ENCODE measurements at places on chromosomes 7 and 10.

DNA sequence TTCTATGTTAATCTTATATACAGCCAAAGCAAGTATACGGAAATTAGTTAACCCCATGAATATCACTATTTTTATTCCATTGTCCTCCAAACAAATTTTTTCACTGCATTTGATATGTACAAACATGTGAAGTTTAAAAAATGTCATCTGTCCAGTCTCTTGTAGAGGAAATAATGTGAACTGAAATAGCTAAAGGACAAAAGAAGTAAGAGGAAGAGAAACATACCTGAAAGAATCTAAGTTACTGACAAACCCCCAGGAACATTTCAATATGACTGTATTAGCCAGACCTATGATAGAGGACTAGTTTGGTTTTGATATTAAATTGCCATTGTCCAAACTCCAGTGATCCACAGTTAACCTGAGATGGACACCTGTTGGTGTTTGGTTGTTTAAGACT lies 80.6 kb downstream of the NRCAM start:
- DNase-seq = no peak

DNA sequence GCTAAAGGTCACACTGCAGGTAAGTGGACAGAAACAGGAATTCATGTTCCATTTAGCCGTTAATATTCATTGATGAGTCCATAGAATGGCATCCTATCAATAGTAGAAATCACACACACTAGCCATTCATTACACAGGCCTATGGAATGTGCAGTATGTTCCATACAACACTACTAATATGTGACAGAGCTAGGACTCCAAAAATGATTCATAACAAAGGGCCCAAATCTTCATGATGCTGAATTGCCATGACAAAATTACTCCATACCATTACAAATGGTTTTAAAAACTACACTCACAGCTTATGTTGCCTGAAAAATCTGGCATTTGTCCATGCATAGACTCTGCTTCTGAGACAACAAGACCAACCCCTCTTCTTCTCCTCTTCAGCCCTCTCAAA lies 549.1 kb downstream of the XPNPEP1 start:
- no peak for DNase-seq

DNA sequence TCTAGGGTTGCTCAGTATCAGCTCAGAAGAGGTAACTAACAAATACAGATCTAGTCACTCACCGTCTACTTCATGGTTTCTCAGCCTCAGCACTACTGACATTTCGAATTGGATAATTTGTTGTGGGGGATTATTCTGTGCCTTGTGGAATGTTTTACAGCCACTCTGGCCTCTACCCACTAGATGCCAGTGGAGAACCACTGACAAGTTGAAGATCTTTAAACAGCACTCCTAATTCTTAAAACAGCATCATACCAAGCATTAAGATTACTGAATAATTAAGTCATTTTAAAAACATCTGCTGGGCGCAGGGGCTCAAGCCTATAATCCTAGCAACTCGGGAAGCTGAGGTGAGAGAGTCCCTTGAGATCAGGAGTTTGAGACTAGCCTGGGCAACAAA lies 82.6 kb downstream of the UPF2 start:
- no peak for DNase-seq

DNA sequence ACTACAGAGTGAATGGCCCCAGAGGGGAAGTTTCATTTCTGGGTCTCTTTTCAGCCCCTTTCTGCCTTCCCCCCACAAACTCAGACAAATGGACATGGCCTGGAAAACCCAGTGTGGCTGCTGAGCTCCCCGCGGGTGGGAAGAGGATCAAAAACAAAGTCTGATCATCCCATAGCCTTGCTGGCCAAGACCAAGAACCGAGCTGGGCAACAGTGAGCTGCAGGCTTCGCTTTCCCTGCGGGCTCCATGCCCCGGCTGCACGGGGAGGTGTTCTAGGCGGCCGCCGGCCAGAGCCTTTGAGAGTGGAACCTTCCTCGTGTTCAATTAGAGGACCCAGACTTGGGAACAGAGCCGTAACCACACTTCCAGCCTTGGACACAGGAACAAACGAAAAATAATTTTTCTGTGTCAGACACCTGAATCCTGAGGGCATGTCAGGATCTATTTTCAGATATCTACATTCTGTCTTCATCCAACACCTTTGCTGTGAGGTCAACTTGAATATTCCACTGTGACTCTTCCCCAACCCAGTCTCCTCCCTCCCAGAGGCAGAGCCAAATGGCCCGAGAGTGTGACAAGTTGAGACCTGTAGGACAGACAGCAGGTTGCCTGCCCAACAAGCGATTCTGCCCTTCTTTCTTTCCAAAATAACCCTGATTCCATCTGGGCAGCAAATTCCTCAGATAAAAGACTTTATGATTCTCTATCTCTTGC lies 26.0 kb downstream of the WDR86 start:
- DNase-seq = no peak

GRCh38 chr10:74612195-74612594 lies 214.2 kb upstream of the KAT6B start:
- DNase-seq = no peak

- DNase-seq = no peak
Observed at GRCh38 chr10:107144490-107144889, 20.0 kb downstream of the SORCS1 start.

DNA sequence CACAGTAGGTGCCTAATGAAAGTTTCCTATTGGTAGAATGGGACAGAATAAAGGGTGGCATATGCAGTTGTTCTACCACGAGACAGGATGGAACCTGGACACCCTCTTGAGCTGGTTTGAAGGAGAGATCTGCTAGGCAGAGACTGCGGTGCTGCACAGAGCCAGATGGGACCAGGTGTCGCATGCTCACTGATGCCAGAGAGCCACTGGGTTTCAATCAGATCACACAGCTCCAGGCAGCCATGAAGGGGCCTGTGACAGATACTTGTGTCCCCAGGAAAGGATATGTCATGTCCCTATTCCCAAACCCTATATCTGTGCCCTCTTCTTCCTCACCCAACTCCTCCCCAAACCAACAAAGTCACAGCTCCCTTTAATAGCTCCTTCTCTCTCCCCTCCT lies 235.7 kb downstream of the PRPF18 start:
- no peak for DNase-seq

DNA sequence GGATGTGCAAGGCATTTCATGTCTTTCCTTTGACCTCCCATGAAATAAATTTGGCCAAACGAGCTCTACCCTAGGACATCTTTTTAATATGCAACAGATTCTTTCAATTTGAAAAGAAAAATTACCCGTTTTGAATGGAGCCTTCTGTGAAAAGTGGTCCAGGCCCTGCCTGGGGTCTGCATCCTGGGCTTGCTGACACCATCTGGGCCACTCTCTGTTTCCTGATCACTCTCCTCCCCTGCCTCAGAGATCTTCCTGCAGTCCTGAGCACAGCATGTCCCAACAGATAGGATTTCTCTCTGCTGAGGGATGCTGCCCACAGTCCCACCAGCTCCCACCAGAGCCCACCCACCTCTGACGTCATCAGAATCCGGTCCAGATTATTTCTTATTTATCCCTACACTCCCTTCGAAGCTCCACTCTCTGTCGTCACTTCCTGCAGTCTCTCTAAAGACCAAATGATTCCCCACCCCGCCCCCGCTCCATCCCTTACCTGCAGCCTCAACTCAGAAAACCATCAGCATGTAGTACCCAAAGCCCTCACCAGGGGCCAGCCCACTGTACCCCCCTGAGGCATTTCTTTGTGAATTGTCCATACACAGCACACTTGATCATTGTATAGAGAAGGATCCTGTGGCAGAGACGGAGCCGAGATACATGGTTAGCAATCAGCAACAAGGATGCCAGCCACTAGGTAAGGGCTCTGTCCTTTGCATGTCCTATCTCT lies 192.1 kb upstream of the MGMT start:
- no peak for DNase-seq

DNA sequence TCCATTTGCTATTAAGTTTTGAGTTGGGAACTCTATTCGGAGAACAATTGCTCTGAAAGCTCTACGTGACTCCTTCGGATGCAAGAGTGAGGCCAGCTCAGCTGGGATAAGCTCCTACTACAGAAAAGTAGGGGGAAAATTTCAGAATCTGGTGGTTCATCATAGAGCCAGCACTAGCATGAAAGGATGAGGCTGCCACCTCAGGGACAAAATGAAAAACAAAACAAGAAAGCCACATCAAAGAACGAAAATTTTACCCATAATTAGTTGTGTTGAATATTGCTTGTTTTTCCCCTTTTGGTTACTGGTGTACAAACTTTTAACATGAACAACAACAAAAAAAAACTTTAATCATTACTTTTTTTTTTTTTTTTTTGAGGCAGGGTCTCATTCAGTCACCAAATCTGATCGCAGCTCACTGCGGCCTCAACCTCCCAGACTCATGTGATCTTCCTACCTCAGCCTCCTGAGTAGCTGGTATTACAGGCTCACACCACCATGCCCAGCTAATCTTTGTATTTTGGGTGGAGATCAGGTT lies 39.7 kb upstream of the NFE2L3 start:
- DNase-seq = no peak

GRCh38 chr7:43660141-43660540 lies 69.2 kb downstream of the COA1 start:
- DNase-seq = no peak

- peak; percentile 52 for DNase-seq
Observed at GRCh38 chr7:44637788-44638594, 31.6 kb downstream of the OGDH start.

Data from activated CD8-positive, alpha-beta memory T cell treated with anti-CD3 and anti-CD28 coated beads for 1 hour (primary cell).